ENCODE measurements at places on chromosomes 3 and 15.

DNA sequence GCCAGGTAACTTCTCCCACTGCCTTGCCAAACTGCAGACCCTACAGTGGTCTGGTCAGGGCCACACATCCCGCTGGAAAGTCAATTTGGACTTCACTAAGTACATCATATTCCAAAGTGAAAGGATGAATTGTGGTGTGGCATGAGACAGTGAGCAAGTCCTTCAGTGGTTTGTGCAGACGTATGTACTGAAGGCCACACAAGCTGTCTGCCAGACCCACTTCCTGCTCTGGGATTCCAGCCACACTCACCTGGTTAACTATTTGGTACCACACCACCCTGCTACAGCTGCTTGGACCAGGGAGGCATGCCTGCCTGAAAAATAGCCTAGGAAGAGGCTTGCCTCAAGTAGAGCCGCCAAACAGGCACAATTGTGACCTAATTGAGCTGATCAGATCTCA, 94.1 kb upstream of the STRIT1 start:
- no peak for DNase-seq

GRCh38 chr3:23254835-23255234, 51.7 kb downstream of the UBE2E2 start:
- DNase-seq: no peak

DNA sequence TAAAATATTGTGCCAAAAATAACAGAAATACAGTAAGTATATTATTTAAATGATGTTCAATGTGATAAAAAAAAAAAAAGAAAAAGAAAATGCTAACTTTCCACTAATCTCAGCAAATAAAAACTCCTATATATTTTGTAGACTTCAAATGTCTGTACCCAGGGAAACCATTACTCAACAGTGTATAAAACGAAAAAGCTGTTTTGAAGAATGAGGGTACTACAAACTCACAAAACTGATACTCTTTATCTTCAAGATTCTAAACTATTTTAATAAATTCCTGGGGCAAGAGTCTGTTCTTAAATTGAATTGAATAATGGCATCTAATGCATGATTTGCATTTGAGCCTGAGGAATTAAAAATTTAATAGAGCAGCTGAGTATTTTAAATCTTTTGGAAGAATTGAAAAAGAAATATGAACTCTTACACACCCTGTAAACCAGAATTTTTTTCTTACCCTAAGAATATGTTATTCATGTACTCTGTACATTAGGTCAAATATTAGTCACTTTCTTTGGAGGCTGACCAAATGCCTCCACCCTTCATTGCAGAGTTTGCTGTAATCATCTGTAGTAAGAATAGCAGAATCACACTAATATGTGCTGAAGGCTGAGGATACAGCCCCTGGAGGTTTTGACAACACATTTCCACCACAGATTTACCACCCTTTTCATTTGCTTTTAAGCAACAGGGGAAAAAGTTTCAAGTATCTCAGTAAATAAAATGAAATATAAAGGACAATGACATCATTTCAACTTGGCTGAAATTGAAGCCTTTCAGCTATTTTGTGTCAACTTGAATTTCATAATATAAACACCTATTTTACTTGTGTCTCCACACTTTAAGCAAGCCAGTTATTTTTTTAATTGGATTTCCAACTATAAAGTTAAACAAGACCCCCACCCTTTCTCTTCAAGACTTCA, 79.7 kb downstream of the FBN1 start:
- peak; percentile 97 for DNase-seq

DNA sequence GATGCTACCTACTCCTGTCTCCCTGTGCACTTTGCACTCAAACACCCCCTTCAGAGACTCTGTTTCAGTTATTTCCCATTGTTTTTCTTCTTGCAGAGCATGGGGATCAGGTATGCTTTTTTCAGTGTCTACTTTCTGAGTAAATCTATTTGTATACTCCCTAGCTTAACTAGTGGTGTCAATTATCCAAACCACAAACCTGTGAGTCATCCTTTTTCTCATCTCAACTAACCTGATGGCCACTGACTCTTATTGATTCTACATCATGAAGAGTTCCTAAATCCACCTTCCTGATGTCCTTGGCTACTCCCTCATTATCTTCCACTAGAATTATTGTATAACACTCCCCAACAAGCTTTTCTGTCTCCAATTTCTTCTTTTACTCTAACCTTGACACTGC, 68.0 kb downstream of the DIPK2A start:
- no peak for DNase-seq

DNA sequence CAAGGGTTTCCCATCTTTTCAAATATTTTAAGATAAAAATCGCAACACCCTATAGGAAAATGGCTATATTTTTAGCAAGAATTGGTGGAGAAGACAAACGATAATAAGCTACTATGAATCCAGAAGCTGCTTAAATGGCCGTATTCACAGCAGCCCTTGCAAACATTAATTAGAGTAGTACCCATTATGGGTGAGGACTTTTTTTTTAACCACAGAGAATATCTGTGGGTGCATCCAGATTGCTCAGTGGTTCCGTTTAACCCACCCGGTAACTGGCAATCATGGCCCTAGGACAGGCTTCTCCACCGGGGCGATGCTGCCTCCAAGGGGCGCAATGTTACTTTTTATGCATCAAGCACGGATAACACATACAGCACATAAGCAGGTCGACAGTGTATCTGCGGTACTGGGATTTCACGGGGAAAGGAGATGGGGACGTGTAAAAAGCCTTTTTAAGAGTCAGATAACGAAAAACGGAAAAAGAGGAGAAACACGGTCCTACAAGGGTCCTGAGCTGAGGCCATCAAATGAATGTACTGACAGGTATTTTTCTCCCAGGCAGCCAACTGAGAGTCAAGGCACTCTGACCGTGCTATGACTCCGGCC, 968 bp upstream of the TMEM266 start:
- peak; percentile 5 for DNase-seq

GRCh38 chr3:156751461-156752025, 74.6 kb upstream of the LEKR1 start:
- DNase-seq: peak; percentile 93

DNA sequence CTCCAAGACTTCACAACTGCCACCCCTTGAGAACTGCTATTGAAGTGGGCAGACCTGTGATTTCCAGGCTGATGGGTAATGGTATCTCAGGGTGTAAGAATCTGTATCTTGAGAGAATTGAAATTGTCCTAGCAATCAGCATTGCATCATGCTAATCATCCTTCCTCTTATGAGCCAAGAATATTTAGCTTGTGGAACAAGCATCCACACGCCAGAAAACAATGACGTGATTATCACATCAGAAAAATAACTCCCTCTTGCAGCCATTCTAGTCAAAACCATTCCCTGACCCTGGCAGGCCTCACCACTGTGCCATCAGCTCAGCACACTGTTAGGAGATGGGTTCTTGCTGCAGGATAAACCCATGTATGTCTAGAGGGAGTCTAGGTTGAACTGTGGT, 6.7 kb downstream of the BCL2L10 start:
- no peak for DNase-seq

DNA sequence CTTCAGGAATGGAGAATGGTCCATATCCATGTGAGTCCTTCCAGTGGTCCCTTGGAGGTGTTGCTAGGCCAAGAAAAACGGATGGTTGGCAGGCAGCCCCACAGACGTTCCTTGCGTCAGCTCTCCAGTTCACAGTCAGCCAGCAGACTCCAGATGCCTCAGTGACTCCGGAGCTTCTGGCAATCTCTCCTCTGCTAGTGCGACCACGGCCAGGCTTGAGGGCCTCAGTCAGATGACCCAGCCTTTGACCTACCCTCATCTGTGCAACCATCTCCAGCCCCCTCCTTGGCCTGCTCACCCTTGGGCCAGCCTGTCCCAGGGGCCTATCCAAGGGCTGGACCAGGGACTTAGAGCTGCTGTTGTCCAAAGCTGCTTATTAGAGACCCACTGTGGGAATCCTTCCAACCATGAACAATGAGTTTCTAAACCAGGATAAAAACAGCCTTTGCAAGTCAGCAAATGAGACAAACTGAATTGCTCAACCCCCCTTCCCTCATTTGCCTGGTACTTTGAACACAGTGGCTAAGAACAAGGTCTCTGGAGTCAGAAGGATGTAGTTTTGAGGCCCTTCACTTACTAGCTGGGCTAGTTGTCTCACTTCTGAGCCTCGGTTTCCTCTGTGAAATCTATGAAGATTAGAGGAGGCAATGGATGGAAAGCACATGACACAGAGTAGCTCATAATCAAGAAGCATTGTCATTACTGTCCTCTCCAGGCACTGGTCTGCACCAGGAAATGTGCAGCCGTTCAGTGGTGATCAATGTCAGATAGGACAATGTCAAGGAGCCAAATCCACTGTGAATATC, 44.8 kb downstream of the ANP32A start:
- peak; percentile 92 for DNase-seq

DNA sequence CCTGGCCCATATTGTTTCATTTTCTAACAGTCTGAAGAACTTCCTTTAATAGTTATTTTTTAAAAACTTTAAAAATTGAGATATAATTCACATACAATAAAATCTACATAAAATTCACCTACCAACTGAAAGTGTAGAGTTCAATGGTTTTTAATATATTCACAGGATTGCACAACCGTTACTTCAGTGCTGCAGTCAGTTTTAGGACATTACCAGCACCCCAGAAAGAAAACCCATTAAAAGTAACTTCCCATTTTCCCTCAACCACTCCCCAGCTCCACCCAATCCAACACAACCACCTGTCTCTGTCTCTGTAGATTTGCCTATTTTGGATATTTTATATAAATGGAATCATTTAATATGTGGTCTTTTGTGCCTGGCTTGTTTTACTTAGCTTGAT, 29.6 kb downstream of the MGA start:
- no peak for DNase-seq

DNA sequence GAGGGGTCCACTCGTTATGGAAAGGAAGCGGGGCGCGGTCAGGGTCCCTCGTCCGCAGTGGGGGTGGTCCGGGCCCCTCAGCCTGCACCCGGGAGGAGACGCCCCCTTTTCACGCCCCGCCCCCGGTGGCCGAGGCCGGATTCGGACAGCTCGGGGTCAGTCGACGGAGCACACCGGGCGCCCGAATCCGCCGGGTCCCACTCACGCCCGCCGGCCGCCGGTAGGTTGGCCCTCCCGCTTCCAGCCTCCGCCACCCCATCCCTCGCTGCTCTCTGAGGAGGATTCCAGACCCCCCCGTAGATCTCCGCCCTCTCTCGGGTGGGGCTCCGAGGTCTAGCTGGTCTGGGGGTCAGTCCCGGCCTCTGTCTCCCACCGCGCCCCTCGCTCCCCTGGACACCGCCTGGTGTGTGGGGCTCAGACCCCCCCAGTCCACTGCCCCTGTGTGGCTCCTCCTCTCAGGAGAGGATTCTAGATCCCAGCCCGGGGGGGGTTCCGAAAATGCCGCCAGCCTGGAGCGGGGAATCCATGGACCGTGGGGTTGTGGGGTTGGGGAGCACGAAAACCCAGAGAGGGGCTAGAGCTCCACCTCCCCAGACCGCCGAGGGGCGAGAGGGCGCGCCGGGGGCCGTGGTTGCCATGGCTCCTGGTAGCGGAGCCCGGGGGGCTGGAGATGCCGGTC, 725 bp downstream of the CHL1 start:
- DNase-seq: no peak

- no peak for DNase-seq
These were observed 8.6 kb downstream of the IRAK2 start for GRCh38 chr3:10173095-10173925.

DNA sequence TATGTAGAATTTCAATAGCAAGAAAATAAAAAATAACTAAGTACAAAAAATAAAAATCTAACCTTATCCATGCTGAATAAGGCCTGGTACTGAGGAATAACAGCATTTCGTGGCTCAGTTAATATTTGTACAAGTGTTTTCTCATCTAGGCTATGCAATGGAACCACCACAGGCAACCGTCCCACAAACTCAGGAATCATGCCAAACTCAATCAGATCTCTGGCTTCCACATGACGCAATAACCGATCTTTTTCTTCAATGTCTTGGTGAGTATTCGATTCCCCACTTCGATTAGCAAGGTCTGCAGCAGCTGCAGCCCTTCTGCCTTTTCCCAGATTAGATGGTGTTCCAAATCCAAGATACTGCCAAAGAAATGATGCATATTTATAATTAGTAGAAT, 21.1 kb upstream of the PDCD7 start:
- DNase-seq: no peak

- no peak for DNase-seq
These were observed 484.1 kb downstream of the IGSF11 start for GRCh38 chr3:118550556-118550955.

- no peak for DNase-seq
These were observed 621.5 kb upstream of the ZNF385D start for GRCh38 chr3:22372292-22373062.

- DNase-seq: no peak
These were observed 61.3 kb downstream of the KBTBD8 start for GRCh38 chr3:67059443-67059842.

DNA sequence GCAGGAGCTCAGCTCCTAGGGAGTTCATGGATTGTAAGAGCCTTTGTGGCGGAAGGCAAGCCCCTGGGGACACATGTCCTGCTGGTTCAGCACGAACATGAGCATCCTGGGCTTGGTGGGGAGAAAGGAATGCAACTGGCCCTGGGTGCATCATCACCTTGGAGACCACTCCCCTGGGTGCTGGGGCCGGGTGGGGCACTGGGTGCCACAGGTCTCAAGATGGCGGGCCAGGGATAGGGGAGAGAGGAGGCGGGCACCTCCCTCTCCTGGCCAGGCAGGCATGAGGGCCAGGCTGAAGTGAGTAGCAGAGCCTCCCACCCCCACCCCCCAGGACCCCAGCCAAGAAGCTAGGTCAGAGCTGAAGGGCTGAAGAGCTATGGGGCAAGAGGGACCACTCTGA, 768 bp downstream of the PCBP4 start:
- DNase-seq: no peak

DNA sequence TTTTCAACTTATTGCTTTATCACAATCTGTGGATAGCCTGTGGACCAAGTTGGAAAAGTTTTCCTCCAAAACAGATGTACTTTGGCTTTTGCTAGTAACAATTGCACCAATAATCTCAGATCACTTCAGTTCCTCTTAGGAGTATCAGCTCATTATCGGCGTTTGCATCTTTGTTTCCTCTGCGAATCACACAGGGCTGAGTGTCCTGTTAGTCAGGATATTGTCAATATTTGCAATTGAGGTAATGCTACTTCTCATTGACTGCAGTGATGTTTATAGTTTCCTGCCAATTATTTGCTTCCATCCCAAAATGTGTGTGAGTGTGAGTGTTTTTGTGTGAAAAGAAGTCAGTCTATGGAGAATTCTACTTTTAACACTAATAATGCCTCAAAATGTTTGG, 545.0 kb downstream of the SI start:
- no peak for DNase-seq

DNA sequence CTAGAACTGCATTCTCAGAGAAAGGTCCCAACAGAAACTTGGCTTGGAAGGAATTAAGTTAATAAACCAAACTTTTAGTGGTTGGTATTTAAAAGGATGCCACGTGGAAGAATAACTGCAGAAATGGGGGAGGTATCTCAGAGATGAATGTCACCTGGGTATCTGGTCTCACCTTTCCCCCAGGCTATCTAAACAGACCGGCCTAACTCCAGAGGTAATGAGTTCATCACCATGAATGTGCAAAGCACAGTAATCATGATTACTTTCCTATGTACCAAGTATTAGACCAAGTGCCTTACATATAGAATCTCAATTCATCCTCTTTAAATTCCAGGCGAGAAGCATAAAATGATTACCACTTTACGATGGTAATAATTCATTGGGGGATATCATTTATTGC, 80.8 kb downstream of the FBN1 start:
- DNase-seq: no peak

All from fibroblast of the aortic adventitia (primary cell).